ENCODE measurements at places on chromosomes 16 and 17. TPM values are rescaled to one million over a fixed set of nuclear protein-coding genes. Genes with fewer than 3 reads are reported as not detected.

Gene TRIM72
- 0.04 TPM for total RNA-seq

- H3K4me1 ChIP-seq: no peaks in the 10 kb centered on the region
- no peak for DNase-seq
- H3K27ac ChIP-seq: no peak overlapping the region
- H3K27me3 ChIP-seq: no peaks in the 10 kb centered on the region
These were observed 108.5 kb upstream of the CCL2 start for GRCh38 chr17:34146440-34147043.

- H3K27ac ChIP-seq: no peak overlapping the region
- no peaks in the 10 kb centered on the region for H3K4me1 ChIP-seq
- H3K36me3 ChIP-seq: no peaks in the 10 kb centered on the region
These were observed 863.5 kb downstream of the KCNJ2 start for GRCh38 chr17:71032746-71033273.

DNA sequence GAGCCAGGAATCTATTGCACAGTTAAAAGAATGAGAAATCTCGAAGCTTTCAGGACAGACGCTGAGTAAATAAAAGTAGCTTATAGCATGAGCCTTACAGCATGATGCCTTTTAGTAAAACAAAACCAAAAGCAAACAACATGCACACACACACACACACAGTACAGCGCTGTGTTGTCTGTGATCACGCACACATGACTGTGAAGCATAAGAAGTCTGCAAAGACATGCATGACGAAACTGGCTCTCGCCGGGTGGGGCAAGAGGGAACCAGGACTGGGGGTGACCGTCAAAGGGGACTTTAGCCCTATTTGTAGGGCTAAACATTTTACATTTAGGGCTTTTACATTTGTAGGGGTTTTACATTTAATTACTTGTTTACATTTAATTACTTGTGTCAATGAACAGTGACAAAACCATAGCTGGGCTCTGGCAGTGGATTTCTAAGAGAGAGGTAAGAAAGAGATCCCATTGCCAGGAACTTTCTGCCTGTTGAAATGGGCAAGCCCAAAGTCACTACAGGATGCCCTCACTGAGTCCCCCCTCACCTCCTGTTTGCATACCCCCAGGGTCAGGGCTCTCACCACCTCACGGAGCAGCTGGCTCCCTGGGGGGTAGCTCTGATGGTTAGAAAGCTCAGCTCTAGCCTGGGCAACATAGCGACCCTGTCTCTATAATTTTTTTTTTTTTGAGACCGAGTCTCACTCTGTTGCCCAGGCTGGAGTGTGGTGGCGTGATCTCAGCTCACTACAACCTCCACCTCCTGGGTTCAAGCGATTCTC lies 2.0 kb upstream of the TNFRSF13B start:
- H3K27ac ChIP-seq: no peak overlapping the region
- no peak for DNase-seq

- no peak for DNase-seq
- H3K36me3 ChIP-seq: peaks cover 93% of the 10 kb centered on the region
- H3K27ac ChIP-seq: no peak overlapping the region
- H3K27me3 ChIP-seq: no peaks in the 10 kb centered on the region
- H3K4me3 ChIP-seq: no peak overlapping the region
- peaks cover 18% of the 10 kb centered on the region for H3K4me1 ChIP-seq
These were observed 9.5 kb upstream of the MRPL12 start for GRCh38 chr17:81693509-81694210.

DNA sequence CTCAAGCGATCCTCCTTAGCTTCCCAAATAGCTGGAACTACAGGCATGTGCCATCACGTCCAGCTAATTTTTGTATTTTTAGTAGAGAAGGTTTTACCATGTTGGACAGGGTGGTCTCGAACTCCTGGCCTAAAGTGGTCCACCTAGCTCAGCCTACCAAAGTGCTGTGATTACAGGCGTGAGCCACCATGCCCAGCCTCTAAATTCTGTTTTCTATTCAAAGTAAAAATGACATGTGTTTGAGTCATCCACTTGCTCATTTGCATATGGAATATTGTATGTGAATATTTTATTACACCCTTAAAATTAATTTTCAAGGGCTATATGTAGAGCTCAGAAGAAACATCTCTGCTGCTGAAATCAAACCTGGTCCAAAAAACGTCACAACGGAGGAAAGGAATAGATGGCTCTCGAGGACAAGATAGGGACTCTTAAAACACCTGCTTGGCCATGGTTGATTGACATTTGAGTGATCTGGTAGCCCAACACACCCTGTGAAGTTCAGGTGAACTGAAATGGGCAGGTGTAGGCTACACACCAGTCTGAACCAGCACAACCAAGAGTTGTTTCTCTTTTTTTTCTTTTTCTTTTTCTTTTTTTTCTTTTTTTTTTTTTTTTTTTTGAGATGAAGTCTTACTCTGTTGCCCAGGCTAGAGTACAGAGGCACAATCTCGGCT lies 51.1 kb downstream of the SF3B3 start:
- DNase-seq: no peak
- H3K4me3 ChIP-seq: no peak overlapping the region
- peaks cover 49% of the 10 kb centered on the region for H3K4me1 ChIP-seq
- H3K36me3 ChIP-seq: peaks cover 31% of the 10 kb centered on the region
- no peaks in the 10 kb centered on the region for H3K27me3 ChIP-seq
